Muscle of leg (tissue), 16 donors: ENCODE measurements at places on chromosomes 2 and 18. TPM values are rescaled to one million over a fixed set of nuclear protein-coding genes. Genes with fewer than 3 reads are reported as not detected.
A peak's percentile ranks its signal among the peaks of the same experiment; 100 is the strongest.

MAPK4 gene
- 7.8 TPM for polyA plus RNA-seq

KCNG2 gene
- 0.82 TPM for polyA plus RNA-seq

RUFY4 gene
- 0.14 TPM for polyA plus RNA-seq

DNA sequence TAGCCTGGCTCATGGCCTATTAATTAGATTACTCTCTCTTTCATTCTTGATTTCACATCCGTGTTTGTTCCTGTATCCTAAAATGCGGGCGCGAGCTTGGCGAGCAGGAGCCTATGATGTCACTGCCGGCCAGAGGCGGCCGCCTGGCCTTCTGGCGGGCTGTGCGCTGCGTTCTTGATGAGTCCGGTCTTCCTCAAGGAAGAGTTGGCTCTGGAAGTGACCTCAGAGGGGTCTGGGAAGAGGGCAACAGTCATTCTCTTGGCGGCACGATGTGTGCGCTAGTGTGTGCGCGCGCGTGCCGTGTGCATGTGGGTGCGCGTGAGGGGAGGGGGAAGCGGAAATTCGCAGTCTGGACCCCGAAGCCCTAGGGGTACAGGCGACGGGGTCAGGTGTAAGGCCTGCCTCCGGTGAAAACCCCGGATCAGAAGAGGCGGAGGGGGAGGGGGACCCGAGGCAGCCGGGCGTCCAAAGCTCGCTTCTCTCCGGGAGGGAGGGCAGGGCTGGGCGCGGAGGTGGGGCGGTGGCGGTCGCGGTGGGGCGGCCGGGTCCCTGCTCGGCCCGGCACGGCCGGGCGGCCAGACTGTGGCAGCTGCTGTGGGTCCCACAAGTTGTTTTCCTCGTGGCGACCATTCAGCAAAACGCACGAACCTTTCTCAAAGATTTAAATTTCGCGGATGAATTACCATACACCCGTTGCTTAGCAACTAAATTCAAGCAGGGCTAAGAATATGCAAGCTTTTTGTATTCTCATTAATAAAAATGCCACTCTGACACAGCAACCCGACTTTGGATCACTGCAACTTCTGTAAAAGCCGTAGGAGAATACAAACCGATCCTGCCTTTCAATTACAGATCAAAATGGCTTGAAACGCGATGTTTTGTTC is 8.4 kb downstream of the POU3F3 start:
- DNase-seq, result peak; percentile 54

GRCh38 chr2:222033541-222033940 is 265.3 kb downstream of the PAX3 start:
- no peak for DNase-seq

DNA sequence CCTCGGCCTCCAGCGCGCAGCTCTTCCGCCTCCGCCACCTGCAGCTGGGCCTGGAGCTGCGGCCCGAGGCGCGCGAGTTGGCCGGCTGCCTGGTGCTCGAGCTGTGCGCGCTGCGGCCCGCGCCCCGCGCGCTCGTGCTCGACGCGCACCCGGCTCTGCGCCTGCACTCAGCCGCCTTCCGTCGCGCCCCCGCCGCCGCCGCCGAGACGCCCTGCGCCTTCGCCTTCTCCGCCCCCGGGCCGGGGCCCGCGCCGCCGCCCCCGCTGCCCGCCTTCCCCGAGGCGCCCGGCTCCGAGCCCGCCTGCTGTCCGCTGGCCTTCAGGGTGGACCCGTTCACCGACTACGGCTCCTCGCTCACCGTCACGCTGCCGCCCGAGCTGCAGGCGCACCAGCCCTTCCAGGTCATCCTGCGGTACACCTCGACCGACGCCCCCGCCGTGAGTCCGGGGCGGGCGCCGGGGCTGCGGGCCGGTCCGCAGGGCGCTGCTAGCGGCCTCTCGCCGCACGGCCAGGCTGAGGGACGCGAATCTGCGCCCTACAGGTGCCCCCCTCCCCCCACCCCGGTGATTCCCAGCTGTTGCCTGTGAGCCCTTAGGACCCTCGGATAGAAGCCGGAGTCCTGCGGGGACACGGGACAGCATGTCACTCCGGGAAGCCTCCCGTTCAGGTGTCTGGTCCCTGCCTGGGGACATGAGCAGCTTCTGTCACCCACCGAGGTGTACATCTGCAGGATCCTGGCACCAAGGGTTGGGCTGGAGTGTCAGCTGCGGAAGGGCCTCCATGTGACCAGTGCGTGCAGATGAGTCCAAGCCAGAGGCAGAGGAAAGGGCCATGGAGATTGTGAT is 616 bp downstream of the RNPEPL1 start:
- peak; percentile 90 for DNase-seq

GRCh38 chr2:169928463-169928864 is 101.2 kb downstream of the UBR3 start:
- peak; percentile 52 for DNase-seq

DNA sequence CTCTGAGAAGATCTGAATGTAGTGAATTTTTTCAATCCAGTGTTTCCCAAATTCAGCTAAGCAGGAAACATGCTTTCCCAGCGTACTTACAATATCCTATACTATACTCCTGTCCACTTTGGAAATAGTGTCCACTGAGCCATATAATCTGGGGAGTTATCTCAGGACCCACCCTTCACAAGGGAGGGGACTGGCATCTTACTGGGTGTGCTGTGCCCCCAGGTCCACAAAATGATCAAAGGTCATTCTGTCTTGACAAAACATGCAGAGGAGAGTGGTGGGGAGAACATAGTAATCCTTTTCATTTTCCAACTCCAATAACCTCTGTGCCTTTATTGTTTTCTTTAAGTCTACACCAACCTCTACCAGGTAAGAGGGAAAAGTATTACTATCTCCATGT is 79.8 kb upstream of the DAPL1 start:
- no peak for DNase-seq

DNA sequence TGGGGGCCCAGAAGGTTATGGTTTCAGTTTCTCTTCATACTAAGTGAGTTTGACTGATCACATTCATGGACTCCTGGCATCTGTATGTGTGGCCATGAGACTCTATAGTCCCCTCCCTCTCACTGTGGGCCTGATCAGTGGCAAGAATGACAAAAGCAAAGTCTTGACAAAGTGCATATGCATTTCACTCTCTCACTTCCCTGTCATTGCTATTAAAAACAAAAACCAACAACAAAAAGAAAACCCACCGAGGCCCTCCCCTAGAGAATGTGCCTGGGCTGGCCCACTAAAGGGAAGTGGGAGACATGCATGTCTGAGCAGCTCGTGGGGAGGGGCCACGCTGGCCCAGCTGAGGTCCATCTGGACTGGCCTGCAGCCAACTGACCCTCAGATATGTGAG is 600.1 kb upstream of the RAB6C start:
- DNase-seq, result no peak

- DNase-seq, result no peak
Measured at GRCh38 chr2:134320930-134321329, 67.1 kb downstream of the MGAT5 start.
